ENCODE measurements at places on chromosomes 12 and 14.

GRCh38 chr14:72619881-72620280, 274.0 kb downstream of the DPF3 start:
- H3K4me3 ChIP-seq, result no peak overlapping the region
- DNase-seq, result no peak
- no peaks in the 10 kb centered on the region for H3K36me3 ChIP-seq
- no peak overlapping the region for H3K27ac ChIP-seq

DNA sequence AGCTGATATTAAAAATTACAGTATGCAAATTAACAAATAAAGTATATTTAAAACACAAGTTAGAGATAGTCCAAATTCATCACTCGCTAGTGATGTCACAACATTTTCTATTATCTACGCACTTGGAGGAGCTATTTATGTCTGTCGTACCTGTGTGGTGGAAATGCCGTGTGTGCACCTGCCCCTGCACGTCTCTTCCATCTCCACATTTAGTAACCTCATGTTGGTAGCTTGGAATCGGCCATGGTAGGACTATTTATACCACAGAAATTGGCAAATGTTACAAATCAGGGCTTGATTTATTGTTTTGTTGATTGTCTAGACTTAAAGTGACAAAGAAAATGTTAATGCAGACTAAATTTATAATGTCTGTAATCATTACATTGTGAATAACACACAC, 62.6 kb upstream of the NTF3 start:
- no peak overlapping the region for H3K4me3 ChIP-seq
- H3K27ac ChIP-seq, result no peak overlapping the region
- peaks cover 3% of the 10 kb centered on the region for H3K27me3 ChIP-seq
- no peaks in the 10 kb centered on the region for H3K36me3 ChIP-seq
- H3K4me1 ChIP-seq, result no peaks in the 10 kb centered on the region

- no peak overlapping the region for H3K4me3 ChIP-seq
- no peak for DNase-seq
- peaks cover 71% of the 10 kb centered on the region for H3K4me1 ChIP-seq
- H3K36me3 ChIP-seq, result no peaks in the 10 kb centered on the region
- no peaks in the 10 kb centered on the region for H3K27me3 ChIP-seq
Observed at GRCh38 chr12:120846721-120847120, 57.4 kb downstream of the SPPL3 start.

DNA sequence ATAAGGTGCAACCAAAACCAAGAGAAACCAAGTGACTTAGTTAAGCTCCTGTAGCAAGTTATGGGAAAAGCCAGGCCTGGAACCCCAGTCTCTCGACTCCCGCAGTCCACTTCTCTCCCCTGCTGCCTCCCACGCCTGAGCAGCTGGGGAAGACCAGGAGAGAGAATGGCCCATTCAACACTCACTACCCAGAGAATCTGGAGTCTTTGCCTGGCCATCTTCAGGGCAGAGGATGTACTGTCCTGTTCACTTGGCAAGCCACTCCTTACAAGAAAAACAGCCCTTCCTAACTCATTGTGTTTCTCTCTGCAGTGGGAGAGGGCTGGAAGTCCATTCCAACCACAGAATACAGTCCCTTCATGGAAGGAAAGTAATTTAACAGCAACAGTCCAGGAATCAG, 1.8 kb downstream of the PITPNM2 start:
- DNase-seq, result no peak
- peak overlapping the region; percentile 74 for H3K4me3 ChIP-seq
- H3K27ac ChIP-seq, result no peak overlapping the region
- H3K4me1 ChIP-seq, result peaks cover 31% of the 10 kb centered on the region
- H3K27me3 ChIP-seq, result no peaks in the 10 kb centered on the region

GRCh38 chr12:103241184-103241583, 254.6 kb downstream of the C12orf42 start:
- H3K36me3 ChIP-seq, result no peaks in the 10 kb centered on the region
- H3K27ac ChIP-seq, result no peak overlapping the region
- DNase-seq, result no peak
- no peak overlapping the region for H3K4me3 ChIP-seq

DNA sequence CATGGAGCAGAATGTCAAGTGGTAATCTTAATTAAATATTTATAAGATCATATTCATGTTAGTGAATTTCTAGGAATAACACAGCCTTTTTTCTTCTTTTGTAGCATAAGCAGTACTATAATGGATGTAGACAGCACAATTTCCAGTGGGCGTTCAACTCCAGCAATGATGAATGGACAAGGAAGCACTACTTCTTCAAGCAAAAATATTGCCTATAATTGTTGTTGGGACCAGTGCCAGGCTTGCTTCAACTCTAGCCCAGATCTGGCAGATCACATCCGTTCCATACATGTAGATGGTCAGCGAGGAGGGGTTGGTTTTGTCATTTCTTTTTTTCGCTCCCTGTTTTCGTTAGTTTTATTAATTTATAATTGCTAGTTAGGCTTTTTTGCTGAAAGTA, 23.1 kb downstream of the AEBP2 start:
- H3K36me3 ChIP-seq, result peaks cover 55% of the 10 kb centered on the region
- peak overlapping the region; percentile 74 for H3K27ac ChIP-seq
- no peak for DNase-seq
- H3K4me3 ChIP-seq, result no peak overlapping the region
- H3K27me3 ChIP-seq, result no peaks in the 10 kb centered on the region

- H3K27me3 ChIP-seq, result peaks cover 77% of the 10 kb centered on the region
- H3K4me3 ChIP-seq, result no peak overlapping the region
- H3K4me1 ChIP-seq, result peaks cover 24% of the 10 kb centered on the region
- DNase-seq, result no peak
Observed at GRCh38 chr14:101444116-101444515, 117.2 kb upstream of the DIO3 start.

DNA sequence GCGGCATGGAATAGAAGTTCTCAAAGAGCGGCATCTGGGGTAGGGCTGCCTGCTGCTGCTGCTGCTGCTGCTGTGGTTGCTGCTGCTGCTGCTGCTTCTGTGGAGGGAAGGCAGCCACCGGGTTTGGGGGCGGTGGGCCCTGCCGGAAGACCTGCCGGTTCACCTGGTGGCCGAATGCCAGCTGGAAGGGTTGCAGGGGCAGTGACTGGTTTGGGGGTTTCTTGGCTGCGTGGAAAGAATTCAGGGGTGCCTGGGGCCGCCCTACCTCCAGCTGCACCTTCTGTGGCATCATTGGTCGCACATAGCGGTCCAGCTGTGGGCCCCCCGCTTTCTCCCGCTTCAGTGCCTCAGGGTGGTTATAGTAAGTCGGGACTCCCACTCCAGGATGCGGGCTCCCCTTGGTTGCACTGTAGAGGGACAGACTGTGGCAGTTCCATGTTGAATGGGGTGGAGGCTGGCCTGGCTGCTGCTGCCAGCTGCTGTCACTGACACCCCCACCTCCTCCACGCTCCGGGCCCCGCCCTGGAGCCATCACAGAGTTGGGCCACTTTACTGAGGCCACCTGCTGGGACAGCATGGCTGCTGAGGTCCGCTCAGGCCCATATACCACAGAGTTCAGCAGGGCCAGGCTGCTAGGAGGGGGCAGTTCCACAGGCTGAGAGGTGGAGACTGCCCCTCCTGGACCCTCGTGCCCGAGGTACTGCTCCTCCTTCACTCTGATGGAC, 25.2 kb upstream of the PNMA1 start:
- H3K27me3 ChIP-seq, result no peaks in the 10 kb centered on the region
- no peak overlapping the region for H3K4me3 ChIP-seq
- no peak for DNase-seq
- H3K36me3 ChIP-seq, result peaks cover 32% of the 10 kb centered on the region
- no peak overlapping the region for H3K27ac ChIP-seq

- no peaks in the 10 kb centered on the region for H3K27me3 ChIP-seq
- H3K36me3 ChIP-seq, result no peaks in the 10 kb centered on the region
- no peak for DNase-seq
- no peak overlapping the region for H3K27ac ChIP-seq
- no peaks in the 10 kb centered on the region for H3K4me1 ChIP-seq
Observed at GRCh38 chr14:28983279-28983678, 216.7 kb downstream of the FOXG1 start.

DNA sequence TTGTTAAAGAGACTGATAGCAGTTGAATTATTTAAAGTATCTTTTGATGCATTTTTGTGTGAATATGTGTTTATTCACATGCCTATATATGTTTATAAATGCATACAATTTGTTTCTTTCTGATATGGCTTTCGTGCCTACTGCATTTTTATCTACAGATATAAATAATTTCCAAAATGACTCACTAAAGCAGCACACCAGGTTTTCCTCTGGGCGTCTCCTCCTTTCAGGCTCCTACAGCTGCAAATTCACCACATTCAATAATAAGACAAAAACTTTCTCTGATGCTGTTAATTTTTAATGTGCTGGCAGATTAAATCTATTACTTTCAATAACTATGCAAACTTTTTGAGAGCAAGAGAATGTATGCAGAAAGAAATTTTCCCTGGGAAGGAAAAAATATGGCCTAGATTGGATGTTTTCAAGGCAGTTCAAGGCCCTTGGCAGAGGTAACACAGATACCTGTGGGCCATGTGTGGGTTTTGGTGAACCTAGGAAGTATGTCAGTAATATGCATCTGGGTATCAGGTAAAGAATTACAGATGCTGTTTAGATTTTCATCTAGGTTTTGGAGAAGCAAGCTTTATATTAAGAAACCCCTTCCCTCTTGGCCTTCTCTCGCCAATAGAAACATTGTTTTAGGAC, 381.8 kb downstream of the EGLN3 start:
- DNase-seq, result no peak
- no peak overlapping the region for H3K27ac ChIP-seq
- peaks cover 2% of the 10 kb centered on the region for H3K4me1 ChIP-seq
- H3K36me3 ChIP-seq, result no peaks in the 10 kb centered on the region
- no peak overlapping the region for H3K4me3 ChIP-seq

DNA sequence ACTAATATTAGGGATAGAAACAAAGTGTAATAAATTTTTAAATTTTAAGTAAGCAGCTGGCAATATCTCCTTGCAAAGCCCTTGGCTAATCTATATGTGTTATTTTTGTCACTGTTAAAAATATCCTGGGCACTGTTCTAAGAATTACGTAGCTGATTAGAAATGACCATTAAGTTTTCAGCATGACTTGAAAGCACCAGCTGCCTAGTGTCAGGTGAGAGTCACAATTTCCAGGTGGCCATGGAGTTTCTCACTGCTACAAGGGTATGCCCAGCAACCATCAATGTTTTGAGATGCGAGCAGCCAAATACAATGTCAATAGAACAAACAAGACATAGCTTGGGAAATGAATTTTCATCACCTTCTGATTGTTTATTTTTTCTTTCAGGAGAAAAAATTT, 23.3 kb upstream of the GYS2 start:
- no peak overlapping the region for H3K4me3 ChIP-seq
- no peaks in the 10 kb centered on the region for H3K4me1 ChIP-seq
- H3K27ac ChIP-seq, result no peak overlapping the region
- no peaks in the 10 kb centered on the region for H3K27me3 ChIP-seq
- no peak for DNase-seq
- H3K36me3 ChIP-seq, result peaks cover 33% of the 10 kb centered on the region

- H3K27me3 ChIP-seq, result no peaks in the 10 kb centered on the region
- H3K4me1 ChIP-seq, result peaks cover 20% of the 10 kb centered on the region
- peak overlapping the region; percentile 44 for H3K27ac ChIP-seq
- DNase-seq, result no peak
- H3K4me3 ChIP-seq, result no peak overlapping the region
Observed at GRCh38 chr14:96576937-96577336, 74.8 kb downstream of the PAPOLA start.

DNA sequence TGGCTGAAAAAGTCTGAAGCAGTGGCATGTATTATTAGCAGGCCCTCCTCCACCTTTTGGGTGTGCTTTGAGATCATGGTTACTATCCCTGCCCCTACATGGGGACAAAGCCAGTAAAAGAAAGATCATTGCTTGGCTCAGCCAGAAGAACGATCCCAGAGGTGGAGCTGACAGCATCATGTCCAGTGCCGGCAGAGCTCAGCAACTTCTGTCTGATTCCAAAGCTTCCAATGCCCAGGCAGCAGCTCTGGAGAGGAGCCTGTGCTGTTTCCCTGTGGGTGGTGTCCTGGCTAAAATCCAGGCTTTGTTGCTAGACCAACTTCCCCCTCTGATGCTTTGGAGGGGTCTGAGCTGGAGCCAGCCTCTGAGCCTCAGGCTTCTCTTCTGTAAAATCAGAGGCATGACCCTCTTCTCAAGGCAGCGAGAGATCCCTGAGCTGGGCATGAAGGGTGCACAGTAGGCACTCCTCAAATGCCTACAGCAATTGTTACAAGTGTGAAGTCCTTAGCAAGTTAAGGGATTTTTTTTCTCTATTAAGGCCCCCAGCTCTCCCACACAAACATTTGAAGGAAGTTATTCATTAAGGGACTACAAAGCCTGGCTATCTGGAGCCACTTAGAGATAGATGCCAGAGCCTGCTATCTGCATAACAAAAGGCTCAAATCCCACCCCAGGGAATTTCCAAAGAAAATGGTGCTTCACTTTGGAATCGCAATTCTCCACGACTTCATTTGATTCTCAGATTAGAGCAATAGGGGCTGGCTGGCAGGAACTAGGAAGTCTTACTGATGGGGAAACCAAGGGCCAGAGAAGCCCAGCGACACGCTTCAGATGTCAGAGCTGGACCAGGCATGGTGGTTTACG, 10.9 kb upstream of the GSC start:
- H3K27me3 ChIP-seq, result peaks cover 34% of the 10 kb centered on the region
- no peaks in the 10 kb centered on the region for H3K4me1 ChIP-seq
- H3K4me3 ChIP-seq, result no peak overlapping the region
- H3K36me3 ChIP-seq, result no peaks in the 10 kb centered on the region

GRCh38 chr14:33930439-33930838, 20.4 kb downstream of the EGLN3 start:
- DNase-seq, result no peak
- H3K4me1 ChIP-seq, result no peaks in the 10 kb centered on the region
- H3K27me3 ChIP-seq, result no peaks in the 10 kb centered on the region
- no peaks in the 10 kb centered on the region for H3K36me3 ChIP-seq

Measured in activated CD8-positive, alpha-beta T cell treated with anti-CD3 and anti-CD28 coated beads for 36 hours (primary cell).